ENCODE measurements at places on chromosomes 6 and 20.

DNA sequence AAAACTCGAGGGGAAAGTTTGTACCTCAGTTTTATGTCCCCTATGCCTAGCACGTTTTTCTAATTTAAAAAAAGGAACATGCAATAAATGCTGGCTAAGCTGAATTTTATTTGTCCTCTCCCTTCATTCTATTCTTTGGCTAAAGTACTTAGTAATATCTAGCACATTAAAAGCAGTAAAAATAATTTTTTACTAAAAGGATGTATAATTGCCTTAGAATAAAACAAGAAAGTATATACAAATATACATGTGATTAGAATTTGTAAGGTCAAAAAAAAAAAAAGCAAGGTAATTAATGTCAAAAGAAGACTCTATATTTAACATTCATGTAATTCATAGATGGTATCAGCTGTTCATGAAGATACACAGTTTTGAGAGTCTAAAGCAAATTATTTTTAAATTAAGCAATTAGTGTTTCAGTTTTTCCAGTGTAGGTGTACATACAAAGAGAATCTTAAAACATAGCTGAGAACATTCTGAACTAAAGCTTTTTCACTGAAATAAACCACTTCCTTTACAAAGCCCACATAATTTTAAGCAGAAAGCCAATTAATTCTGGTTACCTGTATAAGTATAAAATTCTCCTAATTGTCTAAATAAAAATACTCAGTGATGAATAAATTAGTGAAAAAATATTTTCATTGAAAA, 32.4 kb downstream of the HBS1L start:
- no peak for DNase-seq

DNA sequence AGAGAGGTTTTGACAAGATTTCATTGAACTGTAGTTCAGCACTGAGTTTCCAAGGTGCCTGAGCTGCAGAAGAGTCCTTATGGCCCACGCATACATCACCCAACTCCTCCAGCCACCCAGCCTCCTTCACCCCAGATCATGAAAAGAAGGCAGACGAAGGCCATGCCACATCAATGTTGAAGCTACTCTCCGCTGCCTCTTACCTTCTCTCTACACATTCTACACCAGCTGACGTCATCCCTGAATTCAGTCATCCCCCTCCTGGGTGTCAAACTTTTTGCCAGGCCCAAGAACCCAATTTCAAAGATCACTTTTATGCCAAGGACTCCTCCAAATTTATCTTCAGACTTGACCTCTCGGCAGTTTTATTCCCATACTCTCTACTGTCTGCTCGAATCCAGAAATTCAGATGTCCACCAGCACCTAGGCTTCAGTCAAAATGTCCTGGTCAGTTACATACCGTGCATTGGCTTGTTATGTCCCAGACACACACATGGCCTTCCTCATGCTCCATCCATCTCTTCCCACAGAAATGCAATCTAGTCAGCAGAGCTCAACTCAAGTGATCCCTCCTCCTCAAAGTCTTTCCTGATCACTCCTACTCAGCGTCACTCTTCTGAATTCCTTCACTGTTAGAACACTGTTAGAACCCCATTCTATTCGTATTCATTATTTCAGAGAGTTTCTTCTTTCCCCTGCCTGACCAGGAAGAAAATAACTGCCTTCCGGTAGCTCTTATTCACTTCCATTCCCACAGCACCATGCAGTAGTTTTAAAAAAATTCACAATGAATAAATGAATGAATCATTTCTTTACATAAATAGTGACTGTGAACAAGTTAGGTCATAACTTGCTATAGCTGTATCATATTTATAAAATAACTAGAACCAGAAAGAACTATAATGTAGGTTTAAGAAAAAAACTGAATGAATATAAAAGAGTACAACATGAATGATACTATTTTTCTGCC, 11.5 kb downstream of the ATXN1 start:
- DNase-seq, result no peak

DNA sequence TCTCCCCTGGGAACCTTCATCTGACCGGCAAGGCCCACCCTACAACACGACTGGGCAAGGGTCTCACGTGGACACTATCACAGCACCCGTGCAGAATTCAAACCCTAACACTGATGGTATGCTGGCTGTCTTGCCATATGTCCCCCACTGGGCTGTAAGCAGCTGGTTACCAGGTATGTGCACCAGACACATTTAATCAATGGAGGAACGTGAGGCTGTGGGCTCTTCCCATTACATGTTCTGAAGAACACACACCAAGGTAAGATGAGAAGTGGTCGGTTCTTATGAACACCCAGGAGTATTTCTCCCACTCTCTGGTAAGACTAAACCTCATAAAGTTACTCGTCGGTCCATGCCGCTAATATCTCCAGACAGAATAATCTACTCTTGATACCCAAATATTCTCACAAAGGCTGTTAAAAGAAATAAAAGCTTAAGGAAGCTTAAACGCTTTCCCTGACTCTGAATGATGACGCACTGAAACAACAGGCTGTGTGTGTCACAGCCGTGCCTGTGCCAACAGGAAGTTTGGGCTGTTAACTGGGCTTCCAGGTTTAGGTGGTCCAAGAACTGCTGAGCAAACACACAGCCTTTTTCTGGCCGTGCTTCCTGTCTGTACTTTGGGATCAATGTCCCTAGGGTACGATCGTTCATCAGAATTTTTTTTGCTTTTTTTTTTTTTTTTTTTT, 75.3 kb downstream of the SLC23A2 start:
- no peak for DNase-seq

- DNase-seq, result no peak
These were observed 45.4 kb downstream of the TPBG start for GRCh38 chr6:82408952-82409431.

GRCh38 chr6:15811107-15811506, 148.3 kb upstream of the DTNBP1 start:
- DNase-seq, result no peak

- DNase-seq, result no peak
These were observed 32.5 kb downstream of the BFSP1 start for GRCh38 chr20:17498641-17499040.

DNA sequence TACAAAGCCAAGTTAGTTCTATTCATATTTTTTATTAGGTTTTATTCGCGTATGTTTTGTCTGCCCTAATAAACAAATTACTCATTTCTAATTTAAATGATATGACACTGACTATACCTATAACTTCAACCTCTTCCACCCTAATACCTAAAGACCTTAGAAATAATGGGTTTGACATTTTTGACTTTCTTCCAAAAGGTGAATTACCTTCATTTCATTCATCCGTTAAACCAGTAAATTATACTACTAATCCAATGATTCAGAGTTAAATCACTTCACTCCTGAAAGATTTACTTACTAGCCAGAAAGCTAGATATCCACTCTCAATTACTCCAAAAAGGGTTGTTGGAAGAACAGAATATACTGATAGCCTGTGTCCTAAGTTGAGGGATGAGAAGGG, 5.2 kb downstream of the MRPS10 start:
- DNase-seq, result no peak

- DNase-seq, result no peak
These were observed 23.2 kb downstream of the TNXB start for GRCh38 chr6:32085759-32086459.

GRCh38 chr6:133730881-133731280, 158.0 kb upstream of the TCF21 start:
- DNase-seq, result no peak

DNA sequence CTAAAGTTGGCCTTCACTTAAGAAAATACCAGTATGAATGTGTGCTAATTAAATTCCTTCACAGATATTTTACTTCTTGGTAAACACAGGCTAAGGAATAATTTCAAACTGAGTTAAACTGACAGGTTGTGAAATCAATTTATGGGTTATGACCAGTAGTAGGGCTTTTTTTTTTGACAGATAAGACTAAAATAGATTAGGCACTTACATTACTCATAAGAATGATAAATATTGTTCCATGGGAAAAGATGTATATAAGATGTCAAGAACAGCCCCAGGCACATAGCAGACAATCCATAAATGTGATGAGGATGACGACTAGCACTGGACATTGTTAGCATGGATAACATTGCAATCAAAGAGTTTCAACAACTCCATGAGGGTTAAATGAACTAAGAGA, 22.9 kb downstream of the NT5E start:
- DNase-seq, result no peak
